ENCODE measurements at places on chromosomes 11 and 22.

- DNase-seq: no peak
- H3K27ac ChIP-seq: no peak overlapping the region
- H3K4me3 ChIP-seq: no peak overlapping the region
- no peaks in the 10 kb centered on the region for H3K4me1 ChIP-seq
Measured at GRCh38 chr11:6156628-6157359, 13.3 kb downstream of the OR52B2 start.

GRCh38 chr11:88300888-88301487 lies 36.5 kb downstream of the CTSC start:
- no peaks in the 10 kb centered on the region for H3K27me3 ChIP-seq
- H3K4me3 ChIP-seq: no peak overlapping the region
- H3K4me1 ChIP-seq: no peaks in the 10 kb centered on the region
- DNase-seq: no peak

- H3K36me3 ChIP-seq: no peaks in the 10 kb centered on the region
- H3K27me3 ChIP-seq: no peaks in the 10 kb centered on the region
- H3K4me3 ChIP-seq: no peak overlapping the region
- no peak for DNase-seq
- no peak overlapping the region for H3K27ac ChIP-seq
- no peaks in the 10 kb centered on the region for H3K4me1 ChIP-seq
Measured at GRCh38 chr11:96306933-96307775, 35.8 kb downstream of the MAML2 start.

- no peaks in the 10 kb centered on the region for H3K36me3 ChIP-seq
- DNase-seq: no peak
- no peaks in the 10 kb centered on the region for H3K27me3 ChIP-seq
- no peaks in the 10 kb centered on the region for H3K4me1 ChIP-seq
- no peak overlapping the region for H3K4me3 ChIP-seq
Measured at GRCh38 chr11:92302770-92303169, 78.2 kb downstream of the FAT3 start.

DNA sequence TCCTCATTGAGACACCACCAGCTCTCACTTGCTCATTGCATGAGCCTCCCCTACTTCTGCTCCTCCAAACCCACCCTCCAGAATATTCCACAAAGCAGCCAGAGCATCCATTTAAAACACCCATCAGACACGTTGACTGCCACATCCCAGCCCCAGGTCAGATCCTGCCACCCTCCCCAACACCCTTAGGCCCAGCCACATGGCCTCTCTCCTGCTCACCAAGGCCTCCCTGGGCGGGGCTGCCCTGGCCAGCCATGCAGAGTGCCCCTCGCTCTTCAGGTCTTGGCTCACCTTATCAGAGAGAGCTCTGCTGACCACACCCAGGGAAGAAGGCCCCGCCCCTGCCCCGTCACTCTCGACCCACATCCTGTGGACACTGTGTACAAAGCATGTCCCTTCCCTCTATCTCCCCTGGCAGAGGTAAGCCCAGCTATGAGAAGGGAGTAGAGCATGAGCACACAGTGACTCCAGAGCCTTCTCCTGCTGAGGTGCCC lies 106.8 kb downstream of the MICAL3 start:
- H3K27me3 ChIP-seq: no peaks in the 10 kb centered on the region
- peaks cover 58% of the 10 kb centered on the region for H3K4me1 ChIP-seq
- H3K36me3 ChIP-seq: peaks cover 9% of the 10 kb centered on the region
- H3K4me3 ChIP-seq: no peak overlapping the region

- no peaks in the 10 kb centered on the region for H3K4me1 ChIP-seq
- H3K27me3 ChIP-seq: no peaks in the 10 kb centered on the region
- H3K36me3 ChIP-seq: no peaks in the 10 kb centered on the region
- H3K27ac ChIP-seq: no peak overlapping the region
Measured at GRCh38 chr11:88709567-88709966, 356.2 kb downstream of the GRM5 start.

- H3K4me3 ChIP-seq: no peak overlapping the region
- peaks cover 25% of the 10 kb centered on the region for H3K4me1 ChIP-seq
- no peaks in the 10 kb centered on the region for H3K36me3 ChIP-seq
- no peak for DNase-seq
- H3K27me3 ChIP-seq: no peaks in the 10 kb centered on the region
Measured at GRCh38 chr11:62428871-62429560, 10.2 kb downstream of the SCGB1A1 start.

- H3K27ac ChIP-seq: no peak overlapping the region
- no peaks in the 10 kb centered on the region for H3K36me3 ChIP-seq
- no peak for DNase-seq
- no peak overlapping the region for H3K4me3 ChIP-seq
Measured at GRCh38 chr11:15535414-15535813, 420.7 kb downstream of the INSC start.

GRCh38 chr11:44637487-44637886 lies 72.0 kb downstream of the CD82 start:
- no peaks in the 10 kb centered on the region for H3K36me3 ChIP-seq
- H3K27ac ChIP-seq: no peak overlapping the region
- DNase-seq: no peak
- peaks cover 6% of the 10 kb centered on the region for H3K4me1 ChIP-seq
- no peak overlapping the region for H3K4me3 ChIP-seq

DNA sequence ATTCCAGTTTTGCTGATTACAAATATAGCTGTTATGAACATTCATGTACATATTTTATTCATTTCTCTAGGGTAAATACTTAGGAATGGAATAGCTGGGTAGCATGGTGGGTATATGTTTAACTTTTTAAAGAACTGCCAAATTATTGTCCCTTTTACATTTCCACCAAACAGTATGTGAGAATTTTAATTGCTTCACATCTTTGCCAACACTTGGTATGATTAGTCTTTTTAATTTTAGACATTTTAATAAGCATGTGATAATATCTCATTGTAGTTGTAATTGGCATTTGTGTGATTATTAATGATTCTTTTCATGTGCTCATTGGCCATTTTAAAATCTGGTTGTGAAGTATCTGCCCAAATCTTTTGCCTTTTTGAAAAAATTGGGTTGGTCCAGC lies 72.6 kb upstream of the SORL1-AS1 start:
- no peak overlapping the region for H3K27ac ChIP-seq
- no peaks in the 10 kb centered on the region for H3K27me3 ChIP-seq
- H3K4me1 ChIP-seq: peaks cover 20% of the 10 kb centered on the region

DNA sequence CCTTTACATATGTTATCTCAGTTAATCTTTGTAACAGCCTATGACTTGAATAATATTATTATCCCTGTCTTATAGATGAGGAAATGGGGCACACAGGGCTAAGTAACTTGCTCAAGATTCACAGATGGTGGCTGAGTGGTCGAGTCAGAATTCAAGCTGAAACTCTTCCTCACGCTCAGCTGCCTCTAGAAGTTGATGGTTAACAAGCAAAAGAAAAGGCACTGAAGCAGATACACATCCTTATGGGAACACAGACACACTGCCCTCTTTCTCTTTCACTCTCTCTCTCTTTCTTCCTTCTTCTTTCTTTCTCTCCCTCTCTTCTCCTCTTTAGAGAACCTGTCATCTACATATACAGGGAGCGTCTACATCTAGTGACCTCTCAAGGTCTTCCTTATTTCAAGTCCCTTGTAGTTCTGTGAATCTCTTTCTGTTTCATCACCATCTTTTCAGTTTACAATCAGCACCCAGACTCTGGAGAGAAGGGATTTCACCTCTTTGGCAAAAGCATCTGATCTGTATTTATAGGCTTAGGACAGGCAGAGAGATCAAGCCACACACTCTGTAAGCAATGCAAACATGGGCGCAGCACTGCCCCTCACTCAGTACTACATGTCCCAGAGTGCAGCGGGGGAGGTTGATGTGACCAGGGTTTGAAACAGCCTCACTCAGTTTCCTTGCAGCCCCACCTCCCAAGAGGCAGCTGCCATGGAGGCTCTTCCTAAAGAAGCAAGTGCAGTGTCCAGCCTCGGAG lies 75.7 kb downstream of the GRAMD1B start:
- H3K4me3 ChIP-seq: no peak overlapping the region
- no peaks in the 10 kb centered on the region for H3K27me3 ChIP-seq
- H3K4me1 ChIP-seq: no peaks in the 10 kb centered on the region
- no peak for DNase-seq

DNA sequence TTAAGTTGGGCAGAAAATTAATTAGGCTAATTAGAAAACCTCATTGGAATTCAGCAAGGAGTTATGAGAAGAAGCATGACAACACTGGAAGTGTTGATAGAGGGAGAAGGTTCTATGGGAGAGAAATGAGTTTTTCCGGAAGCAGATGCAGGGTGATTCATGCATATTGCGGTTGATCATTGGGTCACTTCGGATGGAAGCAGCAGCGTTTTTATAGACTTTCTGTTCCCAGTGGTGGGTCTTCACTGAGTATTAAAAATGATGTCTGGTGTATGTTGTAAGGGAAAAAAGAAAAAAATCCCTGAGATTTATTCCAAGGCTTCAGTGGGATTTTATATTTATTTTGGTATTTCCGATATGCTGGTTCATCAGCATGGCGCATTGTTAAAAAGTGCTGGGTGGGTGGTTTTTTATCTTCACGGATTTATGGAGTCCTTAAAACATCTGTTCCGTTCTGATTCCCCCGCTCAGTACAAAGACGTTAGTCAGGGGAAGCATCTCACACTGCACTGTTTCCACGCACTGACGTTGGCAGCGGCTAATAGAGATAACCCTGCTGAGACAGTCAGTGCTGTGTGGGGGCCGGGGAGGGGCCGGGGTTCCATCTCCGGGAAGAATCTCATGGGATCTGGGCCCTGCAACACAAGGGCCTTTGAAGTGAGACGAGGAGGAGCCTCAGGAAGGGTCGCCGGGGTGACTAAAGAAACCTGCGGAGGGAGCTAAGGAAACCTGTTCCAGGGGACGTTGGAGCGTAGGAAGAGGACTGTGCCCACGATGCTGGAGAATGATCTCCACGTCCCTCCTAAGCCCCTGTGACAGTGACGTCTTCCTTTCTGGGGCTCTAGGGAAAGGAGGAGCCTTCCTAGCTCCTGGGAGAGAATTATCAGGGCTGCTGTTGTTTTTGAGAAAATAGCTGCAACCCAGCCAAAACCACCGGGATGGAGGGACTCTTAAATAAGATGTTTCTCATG lies 390.0 kb downstream of the NTM start:
- no peak for DNase-seq
- H3K27ac ChIP-seq: no peak overlapping the region
- H3K4me3 ChIP-seq: no peak overlapping the region
- no peaks in the 10 kb centered on the region for H3K4me1 ChIP-seq

DNA sequence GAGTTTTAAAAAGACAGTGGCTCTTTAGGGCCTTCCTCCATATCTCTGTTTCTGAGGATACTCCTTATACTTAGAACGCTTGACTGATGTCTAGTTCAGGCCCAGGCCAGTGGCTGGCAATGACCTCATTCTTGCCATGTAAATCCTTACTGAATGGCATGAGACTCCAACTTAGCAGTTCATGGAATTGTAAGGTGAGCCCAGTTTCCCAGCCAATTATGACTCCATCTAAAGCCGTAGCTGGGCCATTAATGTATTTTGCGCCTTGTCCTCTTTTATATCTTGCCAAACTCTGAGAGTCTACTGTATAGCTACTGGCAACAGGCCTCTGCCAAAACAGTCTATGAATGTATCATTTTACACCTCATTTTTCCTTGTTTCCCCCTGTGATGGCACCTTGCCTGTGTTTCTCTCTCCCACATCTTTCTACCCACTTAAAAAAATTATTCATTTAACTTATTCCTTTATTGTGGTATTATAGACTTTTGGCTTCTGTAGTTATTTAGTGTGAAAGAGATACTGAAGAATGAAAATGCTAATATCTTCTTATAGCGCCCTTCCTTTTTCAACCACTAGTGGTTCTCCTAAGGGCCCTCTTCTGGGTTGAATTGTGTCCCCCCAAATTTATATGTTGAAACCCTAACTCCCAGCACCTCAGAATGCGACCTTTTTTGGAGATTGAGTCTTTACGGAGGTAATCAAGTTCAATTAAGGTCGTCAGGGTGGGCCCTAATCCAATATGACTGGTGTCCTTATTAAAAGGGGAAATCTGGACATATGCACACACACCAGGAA lies 67.4 kb downstream of the ZNRF3 start:
- H3K4me3 ChIP-seq: no peak overlapping the region
- no peak for DNase-seq
- no peaks in the 10 kb centered on the region for H3K36me3 ChIP-seq
- H3K4me1 ChIP-seq: peaks cover 7% of the 10 kb centered on the region
- no peak overlapping the region for H3K27ac ChIP-seq
- peaks cover 9% of the 10 kb centered on the region for H3K27me3 ChIP-seq

GRCh38 chr22:38417252-38418060 lies 37.5 kb downstream of the KCNJ4 start:
- no peaks in the 10 kb centered on the region for H3K36me3 ChIP-seq
- DNase-seq: no peak
- H3K27ac ChIP-seq: no peak overlapping the region
- no peak overlapping the region for H3K4me3 ChIP-seq
- no peaks in the 10 kb centered on the region for H3K27me3 ChIP-seq

- no peak for DNase-seq
- H3K36me3 ChIP-seq: no peaks in the 10 kb centered on the region
- no peaks in the 10 kb centered on the region for H3K27me3 ChIP-seq
- no peak overlapping the region for H3K27ac ChIP-seq
Measured at GRCh38 chr11:92656783-92657182, 312.7 kb upstream of the MTNR1B start.

DNA sequence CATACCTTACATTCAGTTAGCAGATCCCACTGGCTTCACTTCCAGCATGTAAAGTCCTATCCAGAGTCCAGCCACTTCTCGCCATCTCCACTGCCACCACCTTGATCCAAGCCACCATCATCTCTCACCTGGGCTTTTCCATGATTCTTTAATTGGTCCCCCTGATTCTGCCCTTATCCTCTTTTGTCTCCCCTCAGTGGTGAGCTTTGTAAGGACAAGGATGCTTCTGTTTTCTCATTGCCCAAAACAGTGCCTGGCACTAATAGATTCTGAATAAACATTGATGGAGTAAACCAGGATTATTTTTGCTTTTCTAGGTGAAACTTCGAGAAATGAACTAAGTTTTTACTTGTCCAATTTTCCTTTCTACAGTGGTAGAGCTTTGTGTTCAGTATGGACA lies 4.4 kb downstream of the POLA2 start:
- H3K36me3 ChIP-seq: peaks cover 2% of the 10 kb centered on the region
- DNase-seq: no peak
- peaks cover 13% of the 10 kb centered on the region for H3K4me1 ChIP-seq
- no peak overlapping the region for H3K4me3 ChIP-seq
- H3K27me3 ChIP-seq: no peaks in the 10 kb centered on the region

DNA sequence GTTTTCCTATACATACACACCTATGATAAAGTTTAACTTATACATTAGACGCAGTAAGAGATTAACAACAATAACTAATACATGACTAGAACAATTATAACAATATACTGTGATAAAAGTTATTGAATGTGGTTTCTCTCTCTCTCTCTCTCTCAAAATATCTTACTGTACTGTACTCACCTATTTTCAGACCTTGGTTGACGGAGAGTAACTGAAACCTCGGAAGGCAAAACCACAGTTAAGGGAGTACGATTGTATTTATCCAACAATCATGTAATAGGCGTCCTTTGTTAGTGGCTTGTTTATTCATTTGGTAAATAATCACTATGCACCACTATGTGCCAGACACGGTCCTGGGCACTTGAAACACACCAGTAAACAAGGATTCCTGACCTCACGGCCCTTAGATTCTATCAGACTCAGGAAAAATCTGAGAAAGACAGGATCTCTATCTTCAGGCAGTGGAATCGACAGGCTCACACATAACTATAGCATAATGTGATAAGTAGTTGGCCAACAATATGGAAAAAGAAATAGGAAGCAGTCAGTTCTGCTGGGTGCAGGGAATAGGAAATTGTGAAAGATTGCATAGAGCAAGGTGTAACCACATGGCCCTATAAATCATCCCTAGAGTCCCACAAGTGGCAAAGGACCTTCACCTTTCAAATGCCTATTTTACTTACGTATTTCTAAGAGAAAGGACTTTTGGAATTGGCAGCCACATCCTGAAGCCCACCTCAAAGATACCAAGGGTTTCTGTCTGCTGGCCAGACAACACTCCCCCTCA lies 12.0 kb downstream of the ETS1 start:
- H3K4me3 ChIP-seq: no peak overlapping the region
- H3K27me3 ChIP-seq: no peaks in the 10 kb centered on the region
